Germinal center (tissue), 1 donor: ENCODE measurements at places on chromosomes 5 and 9.

GRCh38 chr9:36764364-36765076, 191.8 kb downstream of the MELK start:
- DNase-seq, result no peak

DNA sequence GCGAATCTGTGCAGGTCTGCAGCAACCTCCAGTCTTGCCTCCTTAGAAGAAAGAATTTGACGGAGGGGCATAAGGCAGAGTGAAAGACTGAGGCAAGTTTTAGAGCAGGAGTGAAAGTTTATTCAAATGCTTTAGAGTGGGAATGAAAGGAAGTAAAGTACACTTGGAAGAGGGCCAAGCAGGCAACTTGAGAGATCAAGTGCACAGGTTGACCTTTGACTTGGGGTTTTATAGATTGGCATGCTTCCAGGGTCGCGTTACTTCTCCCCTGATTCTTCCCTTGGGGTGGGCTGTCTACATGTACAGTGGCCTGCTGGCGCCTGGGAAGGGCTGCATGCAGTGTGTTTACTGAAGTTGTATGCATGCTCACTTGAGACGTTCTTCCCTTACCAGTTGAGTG, 127.2 kb upstream of the FER start:
- DNase-seq, result no peak

GRCh38 chr9:15205632-15206420, 101.2 kb downstream of the TTC39B start:
- DNase-seq, result no peak

DNA sequence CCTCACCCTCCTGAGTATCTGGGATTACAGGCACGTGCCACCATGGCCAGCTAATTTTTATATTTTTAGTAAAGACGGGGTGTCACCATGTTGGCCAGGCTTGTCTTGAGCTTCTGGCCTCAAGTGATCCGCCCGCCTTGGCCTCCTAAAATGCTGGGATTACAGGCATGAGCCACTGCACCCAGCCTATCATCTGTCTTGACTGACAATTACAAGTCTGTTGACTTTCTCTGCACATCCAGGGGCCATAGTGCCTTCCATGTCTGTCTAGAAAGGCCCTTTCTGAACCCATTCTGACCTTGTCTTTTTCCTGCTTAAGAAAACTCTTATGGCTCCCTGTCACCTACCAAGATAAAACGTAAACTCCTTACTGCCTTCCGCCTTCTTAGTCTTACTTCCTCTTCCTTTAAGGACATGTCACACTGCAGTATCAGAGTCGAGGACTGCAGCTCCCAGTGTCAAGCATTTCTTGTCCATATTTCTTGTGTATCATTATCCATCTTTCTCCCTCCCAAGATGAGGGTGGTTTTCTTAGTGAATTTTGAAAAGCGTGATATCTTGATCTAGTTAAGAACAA, 49.9 kb upstream of the SHB start:
- no peak for DNase-seq

- DNase-seq, result no peak
These were observed 34.1 kb upstream of the RAI14 start for GRCh38 chr5:34622098-34622400.

GRCh38 chr5:168737066-168737465, 157.9 kb upstream of the PANK3 start:
- DNase-seq, result no peak

DNA sequence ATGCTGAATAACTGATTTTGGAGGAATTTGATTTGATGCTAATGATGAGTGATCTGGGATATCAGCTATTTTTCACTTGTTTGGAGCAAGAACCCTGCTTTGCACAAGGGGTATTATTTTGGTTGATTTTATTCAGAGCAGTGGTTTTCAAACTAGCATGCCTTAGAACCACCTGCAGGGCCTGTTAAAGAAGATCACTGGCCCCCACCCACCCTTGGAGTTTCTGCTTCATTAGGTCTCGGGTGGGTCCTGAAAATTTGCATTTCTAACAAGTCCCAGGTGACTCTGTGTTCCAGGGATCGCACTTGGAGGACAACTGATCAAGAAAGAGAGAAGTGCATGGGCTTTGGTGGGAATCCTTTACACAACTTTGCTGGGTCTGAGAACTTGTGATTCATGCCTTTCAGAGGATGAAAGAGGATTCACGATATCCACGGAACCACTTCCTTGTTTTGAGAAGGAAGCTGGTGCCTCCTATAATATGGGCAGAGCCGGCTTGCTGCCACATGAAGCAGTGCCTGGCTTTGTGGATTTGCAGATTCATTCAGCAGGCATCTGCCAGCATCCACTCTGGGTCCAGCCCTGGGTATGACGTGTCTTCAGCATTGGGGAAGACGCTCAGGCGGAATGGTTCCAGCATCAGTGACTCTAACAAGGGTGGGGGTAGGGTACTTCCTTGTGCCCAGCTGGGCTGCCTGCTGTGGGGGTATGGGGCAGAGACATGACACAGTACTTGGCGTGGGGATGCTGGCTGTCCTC, 106.6 kb upstream of the PITX1 start:
- no peak for DNase-seq

- DNase-seq, result no peak
These were observed 240.5 kb downstream of the HSPA4 start for GRCh38 chr5:133292300-133292699.

DNA sequence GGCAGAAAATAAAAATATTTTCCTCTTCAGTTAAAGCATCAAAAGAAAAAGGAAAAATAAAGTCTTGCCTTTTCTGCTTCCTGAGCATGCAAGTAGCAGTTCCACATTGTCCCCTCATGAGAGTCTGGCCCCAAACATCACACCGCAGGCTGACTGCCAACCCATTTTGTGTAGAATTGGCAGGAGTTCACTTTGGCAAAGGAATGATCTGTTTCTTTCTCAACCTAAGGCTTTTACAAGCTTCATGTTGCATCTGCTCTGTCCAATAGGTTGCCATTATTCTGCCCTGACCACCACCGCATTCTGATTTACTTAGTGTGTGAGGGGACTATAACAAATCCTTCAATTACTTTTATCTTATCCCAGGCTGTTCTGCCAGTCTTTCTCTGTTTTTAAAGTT, 249.5 kb downstream of the ISL1 start:
- DNase-seq, result no peak

DNA sequence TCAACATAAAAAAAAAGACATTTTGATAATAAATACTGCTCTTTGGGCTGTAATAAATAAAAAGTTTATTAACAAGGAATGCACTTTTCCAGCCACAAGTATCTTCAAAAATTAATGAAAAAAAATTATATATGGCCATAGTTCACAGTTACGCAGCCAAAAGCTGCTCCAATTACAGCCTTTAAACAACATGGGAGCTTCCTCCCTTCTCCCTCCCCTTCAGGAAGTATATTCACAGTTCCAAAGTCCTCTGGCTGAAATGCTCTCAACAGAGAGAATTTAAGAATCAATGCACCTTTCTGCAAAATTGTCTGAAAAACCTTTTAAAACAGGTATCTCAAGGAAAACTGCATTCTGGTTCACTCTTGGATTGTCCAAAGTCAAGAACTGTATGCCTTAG, 5.9 kb downstream of the PLK2 start:
- DNase-seq, result no peak

- no peak for DNase-seq
These were observed 391.0 kb upstream of the IRX2 start for GRCh38 chr5:3142261-3143027.

- no peak for DNase-seq
These were observed 42.8 kb upstream of the HMHB1 start for GRCh38 chr5:143769026-143769786.

DNA sequence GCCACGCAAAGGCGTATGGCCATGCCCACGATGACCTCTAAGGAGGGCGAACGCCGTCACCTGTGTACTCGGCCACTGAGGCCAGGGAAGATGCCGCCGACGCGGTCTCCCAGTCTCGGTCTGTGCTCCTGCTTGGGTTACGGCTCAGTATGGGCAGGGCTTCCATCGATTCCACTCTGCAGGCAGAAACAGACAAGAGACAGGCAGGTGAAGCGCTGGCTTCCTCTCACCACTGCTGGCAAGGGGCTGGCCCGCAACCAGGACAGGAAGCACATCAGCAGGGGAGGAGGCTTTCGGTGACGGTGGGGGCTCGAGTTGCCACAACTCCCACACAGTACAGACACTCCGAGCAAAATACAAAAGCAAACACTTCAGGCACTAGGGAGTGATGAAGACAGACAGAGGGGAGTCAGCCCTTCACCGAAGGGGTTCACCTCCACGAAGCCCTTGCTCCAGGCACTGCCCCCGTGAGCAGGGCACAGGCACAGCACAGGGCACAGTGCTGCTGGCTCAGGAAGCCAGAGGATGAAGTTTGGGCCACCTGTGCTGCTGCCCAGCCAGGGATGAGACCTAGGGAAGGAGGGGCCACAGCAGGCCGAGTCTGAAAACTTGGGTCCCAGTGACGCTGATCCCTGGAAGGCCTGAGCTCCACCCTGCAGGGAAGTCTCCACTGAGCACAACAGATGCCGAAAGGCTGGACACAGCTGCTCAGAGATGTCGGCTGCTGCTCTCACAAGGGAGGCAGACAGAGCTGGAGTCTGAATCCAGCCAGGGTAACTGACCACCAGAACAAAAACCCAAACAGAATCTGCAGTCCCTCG, 91.3 kb downstream of the CAMSAP1 start:
- no peak for DNase-seq

GRCh38 chr5:39785410-39785809, 360.6 kb upstream of the DAB2 start:
- no peak for DNase-seq

GRCh38 chr9:30970186-30970585, 1414.3 kb upstream of the ACO1 start:
- DNase-seq, result no peak

GRCh38 chr5:181044662-181045305, 4.7 kb downstream of the BTNL9 start:
- no peak for DNase-seq

DNA sequence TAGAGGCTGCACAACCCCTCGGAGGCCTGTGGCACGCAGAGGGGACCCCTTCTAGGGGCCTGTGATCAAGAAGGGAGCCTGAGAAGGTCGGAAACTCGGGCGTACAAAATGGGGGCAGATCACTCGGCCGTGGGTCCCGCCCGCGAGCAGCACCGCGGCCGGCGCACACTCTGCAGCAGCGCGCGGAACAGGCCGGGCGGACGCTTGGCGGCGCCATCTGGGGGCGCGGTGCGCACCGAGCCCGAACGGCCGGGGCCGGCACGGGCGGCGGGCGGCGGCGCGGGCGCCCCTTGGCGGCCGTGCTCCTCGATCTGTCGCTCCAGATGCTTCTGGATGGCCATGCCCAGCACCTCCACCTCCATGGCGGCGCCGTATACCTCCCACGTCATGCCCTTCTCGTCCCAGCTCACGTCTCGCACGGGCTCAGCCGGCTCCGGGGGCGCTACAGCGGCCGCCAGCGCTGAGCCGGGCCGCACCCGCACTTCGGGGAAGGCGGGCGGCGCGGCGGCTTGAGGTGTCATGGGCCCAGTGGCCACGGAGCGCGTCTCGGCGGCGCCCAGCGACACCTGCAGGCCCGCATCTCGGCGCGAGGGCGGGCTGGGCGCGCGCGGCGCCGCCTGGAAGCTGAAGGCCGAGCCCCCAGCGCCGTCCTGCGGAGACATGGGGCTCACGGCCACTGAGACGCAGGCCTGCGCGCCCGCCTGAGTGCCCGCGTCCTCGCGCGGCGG, 13.1 kb downstream of the GPRIN1 start:
- DNase-seq, result peak; percentile 66

DNA sequence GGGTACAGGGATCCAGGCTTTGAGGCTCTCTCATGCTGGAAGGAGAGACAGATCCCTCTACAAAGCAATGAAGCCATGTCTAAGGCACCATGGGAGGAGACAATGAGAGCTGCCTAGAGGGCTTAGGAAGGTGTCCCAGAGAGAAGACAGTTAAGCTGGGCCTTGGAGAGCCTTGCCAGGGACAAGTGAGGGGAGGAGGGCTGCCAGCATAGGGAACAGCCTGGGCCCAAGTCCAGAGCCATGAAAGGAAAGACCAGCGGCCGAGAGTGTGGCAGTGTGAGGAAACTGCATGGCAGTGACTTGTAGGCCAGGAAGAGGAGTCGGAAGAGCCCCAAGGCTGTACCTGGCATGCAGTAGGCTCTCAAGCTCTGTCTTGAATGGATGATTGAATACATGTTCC, 88.5 kb downstream of the PSD2 start:
- DNase-seq, result no peak

GRCh38 chr9:124265551-124265950, 7.8 kb downstream of the NEK6 start:
- DNase-seq, result no peak

DNA sequence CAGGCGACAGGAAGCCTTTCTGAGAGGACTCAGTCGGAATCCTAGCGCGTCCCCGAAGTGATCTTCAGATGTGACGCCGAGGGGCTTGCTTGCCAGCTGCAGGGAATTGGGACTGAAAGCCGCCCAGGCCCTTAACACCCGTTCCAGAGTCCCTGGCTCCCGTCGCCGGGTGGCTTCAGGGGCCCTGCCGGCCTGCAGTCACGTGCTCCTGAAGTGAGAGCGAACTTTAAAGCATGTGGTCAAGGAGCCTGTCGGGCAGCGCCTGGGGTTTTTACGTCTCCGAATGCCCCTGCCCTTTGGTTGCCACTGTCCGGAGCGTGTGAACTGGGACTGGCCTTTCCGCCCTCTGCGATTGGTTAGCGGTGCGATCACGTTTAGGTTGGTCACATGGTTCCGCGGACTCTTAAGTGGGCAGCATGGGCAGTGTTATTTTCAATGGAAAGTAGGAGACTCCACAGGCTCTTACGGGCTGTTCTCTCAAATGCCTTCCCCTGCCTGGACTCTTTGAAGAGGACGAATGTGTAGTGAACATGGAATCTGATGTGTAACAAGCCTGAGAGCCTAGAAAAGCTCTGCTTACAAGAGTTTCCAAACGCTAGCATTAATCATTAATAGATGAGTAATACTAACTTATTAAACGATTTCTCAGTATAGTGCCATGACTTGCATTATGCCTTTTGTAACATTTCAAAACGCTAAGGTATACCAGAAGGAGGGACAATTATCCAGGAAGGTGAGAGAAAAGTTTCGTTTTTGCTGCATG, 1.9 kb downstream of the VLDLR start:
- no peak for DNase-seq

- no peak for DNase-seq
These were observed 65.6 kb upstream of the FRRS1L start for GRCh38 chr9:109232449-109233237.

DNA sequence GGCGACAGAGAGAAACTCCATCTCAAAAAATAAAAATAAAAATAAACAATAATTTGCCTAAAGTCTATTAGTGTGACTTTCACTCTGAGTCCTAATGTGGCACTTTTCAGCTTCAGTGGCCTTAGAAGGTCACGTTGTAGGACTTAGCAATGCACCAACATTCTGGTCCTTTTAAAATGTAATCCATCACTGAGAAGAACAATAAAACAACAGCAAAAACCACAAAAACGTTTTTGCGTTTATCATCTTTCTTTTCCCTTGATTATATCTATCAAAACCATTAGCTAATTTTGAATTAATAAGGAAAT, 190.1 kb upstream of the ZNF608 start:
- peak; percentile 20 for DNase-seq

DNA sequence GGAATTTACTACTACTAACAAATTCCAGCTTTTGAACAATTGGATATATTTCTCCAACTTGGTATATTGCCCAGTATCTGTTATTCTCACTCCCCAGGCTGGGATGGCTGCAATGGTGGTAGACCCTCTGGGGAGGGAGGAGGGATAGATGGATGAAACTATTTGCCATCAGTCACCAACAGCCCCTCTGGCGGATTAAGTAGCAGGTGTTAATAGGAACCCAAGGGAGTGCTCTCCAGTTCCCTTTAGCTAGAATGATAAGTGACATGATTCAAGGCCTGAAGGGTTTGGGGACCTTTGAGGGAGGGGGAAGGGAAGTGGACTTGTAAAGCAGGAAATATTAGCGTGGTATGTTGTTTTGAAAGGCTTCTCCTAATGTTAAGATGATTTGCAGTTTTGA, 824.0 kb upstream of the ARRDC3 start:
- no peak for DNase-seq
